ENCODE measurements at places on chromosomes 3 and 15.
A peak's percentile ranks its signal among the peaks of the same experiment; 100 is the strongest.

DNA sequence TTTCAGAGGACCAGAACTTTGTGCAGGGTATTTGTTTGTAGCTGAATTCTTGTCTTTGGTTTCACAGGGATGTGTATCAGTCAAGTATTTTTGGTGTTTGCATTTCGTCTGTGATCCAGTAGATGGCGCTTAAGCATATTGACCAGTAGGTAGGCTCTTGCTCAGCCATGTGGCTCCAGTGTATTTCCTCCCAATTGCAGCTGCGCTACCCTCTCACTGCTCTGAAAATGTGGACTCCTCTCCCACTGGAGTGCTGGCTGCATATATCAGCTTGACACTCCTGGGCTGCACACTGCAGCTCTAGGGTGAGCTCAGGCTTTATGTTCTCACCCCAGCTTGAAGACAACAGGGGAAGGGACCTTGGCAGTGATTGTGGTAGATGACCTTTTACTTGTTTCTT is 1264.3 kb upstream of the ALCAM start:
- peak; percentile 68 for DNase-seq

GRCh38 chr3:113100063-113100462 is 109.3 kb downstream of the GTPBP8 start:
- DNase-seq, result no peak

DNA sequence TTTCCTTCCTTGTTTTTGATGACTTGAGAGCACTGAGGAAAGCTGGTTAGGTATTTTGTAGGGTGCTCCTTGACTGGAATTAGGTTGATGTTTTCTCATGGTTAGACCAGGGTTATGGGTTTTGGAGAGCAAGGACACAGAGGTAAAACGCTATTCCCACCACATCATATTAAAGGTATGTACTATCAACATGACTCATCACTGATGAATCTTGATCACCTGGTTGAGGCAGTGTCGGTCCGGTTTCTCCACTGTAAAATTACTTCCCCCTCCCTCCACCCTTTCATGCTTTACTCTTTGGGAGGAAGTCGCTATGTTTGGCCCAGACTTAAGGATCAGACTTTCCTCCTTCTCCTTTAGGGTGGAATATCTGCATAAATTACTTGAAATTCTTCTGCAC is 201.6 kb downstream of the EDEM1 start:
- no peak for DNase-seq

GRCh38 chr3:191119415-191120295 is 79.4 kb upstream of the OSTN start:
- no peak for DNase-seq

DNA sequence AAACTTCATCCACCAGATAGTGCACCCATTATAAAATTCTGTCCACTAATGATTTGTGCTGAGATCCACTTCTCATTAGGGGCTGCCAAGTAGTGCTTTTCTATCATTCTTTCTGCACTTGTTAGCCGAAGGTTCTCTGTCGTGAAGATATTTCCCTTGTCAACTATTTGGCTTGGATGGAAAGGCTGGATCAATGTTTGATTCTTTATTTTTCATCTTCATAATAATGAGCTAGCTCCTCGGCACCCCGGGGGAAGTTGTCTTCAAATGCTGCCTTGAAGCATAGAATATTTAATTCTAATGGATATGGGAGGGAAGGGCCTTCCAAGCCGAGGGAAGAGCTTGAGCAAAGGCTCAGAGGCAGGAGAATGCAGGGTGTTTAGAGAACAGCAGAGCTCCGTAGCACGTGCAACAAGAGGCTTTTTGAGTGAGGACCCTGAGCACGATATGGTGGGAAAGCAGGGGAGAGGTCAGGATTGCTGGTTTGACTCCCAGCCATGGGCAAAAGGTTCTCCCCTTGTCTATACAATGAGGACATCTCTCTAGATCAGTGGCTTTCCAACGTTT is 16.3 kb upstream of the MUC20 start:
- DNase-seq, result no peak

DNA sequence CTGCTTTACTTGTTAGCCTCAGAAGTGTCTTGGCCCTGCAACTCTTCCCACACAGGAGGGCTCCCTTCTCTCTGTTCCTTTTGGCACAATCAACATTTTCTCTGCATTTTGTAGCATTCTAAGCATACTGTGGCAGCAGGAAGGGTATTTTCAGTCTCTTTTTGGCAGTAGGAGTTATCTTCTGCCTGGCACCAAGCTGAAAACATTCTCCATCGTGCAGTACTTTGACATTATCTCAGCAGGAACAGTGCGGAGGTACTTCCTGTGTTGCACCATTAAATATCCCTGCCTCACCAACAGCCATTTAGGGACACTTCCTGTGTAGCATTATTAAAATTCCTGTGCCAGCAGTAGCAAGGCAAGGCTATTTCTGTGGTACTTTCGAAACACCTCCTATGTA is 233.2 kb upstream of the SEMA6D start:
- peak; percentile 49 for DNase-seq

DNA sequence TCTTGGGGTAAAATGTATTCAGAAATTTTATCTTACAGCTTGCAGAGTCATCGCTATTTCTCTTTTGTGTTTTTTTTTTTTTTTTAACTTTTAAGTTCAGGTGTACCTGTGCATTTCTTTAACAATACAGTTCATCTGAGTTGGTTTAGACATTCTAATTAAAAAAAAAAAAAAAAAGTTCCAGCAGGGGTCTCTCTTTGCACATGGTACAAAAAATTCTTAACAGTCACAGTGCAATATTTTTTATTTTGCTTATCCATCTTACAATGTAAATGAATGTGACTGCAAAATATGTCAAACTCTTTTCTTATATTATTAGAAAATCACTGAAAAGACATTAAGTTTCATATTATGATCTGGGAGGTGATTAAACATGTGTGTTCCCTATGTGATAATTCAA is 47.5 kb upstream of the SLC9A9 start:
- peak; percentile 10 for DNase-seq

All from iris pigment epithelial cell (primary cell).